ENCODE measurements at places on chromosomes 2 and 18.

DNA sequence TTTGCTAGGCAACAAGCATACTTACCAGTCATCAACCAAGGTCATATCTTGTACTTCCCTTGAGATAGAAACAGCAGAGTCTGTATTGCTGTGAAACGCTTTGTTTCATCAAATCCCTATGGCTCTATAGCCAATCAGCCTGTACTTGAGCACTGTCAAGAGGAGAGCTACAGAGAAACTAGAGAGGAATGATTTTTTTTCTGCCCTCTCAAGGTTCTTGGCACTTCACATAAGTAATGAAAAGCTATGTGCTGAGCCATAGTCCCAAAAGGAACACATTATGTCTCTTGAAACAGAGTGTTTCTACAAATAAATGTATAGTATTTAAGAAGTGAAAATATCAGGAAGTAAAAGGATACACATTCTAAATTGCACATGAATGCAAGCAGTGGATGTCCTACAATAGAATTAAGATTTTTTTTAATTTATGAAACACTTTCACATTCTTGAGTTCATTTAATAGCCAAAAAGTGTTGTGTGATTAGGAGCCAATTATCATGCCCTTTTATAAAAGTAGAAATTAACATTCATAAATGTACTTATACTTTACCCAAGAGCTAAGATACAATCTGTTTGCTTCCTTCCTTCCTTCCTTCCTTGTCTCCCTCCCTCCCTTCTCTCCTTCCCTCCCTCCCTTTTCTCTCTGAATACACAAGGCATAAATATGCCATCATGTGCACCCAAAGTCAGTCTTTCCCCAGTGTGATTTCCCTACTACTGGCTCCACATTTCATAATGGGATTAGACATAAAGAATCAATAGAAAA is 131.8 kb downstream of the CSRNP3 start:
- no peak for DNase-seq

DNA sequence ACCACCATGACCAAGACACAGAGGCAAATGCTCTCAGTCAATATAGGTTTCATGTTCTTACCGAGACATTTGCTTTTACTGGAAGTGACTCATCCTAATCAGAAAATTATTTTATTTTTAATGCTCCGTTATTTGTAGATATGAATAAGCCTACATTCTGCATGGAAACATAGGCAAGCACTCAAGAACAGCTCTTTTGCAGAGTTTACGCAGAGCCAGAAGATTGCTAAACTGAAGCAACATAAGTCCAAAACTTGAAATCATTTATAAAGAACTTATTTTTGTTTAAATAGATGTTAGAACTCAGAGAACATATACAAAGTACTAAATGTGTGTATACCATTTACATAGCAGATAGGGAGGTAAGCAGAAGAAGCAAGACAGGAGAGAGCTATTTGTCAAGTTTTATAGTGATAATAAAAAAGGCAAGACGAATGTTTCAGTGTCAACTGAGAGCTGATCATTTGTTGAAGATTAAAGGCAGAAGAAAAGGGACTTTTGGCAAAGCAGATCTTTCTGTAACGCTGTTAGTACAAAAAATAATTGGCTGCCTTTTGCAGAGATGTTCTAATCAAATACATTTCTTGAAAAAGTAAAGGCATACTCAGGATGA is 12.4 kb upstream of the PPP1R1C start:
- DNase-seq, result no peak

- peak; percentile 34 for DNase-seq
Measured at GRCh38 chr2:145906354-145906753, 1386.4 kb upstream of the ZEB2 start.

DNA sequence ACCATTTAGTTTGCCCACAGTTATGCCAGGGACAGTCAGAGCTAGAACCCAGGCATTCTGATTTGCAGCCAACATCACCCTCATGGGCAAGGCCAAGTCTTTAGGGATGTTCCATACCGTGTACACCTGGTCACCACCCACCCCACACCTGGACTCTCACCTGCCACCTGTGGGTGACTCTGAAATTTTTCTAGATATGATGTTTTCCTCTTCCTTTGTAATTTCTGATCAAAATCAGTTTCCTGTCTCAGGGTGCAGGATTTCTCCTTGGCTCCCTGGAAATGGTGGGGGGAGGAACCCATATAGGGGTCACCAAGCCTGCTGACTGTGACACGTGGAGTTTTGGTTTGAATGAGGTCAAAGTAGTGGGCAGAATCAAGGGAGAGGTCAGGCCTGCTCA is 138.2 kb downstream of the ACOXL start:
- no peak for DNase-seq

GRCh38 chr2:239459606-239460005 is 58.8 kb upstream of the HDAC4 start:
- DNase-seq, result no peak

- DNase-seq, result peak; percentile 92
Measured at GRCh38 chr2:188292348-188293239, 920 bp downstream of the GULP1 start.

GRCh38 chr2:34806396-34806795 is 1207.3 kb upstream of the FAM98A start:
- no peak for DNase-seq

DNA sequence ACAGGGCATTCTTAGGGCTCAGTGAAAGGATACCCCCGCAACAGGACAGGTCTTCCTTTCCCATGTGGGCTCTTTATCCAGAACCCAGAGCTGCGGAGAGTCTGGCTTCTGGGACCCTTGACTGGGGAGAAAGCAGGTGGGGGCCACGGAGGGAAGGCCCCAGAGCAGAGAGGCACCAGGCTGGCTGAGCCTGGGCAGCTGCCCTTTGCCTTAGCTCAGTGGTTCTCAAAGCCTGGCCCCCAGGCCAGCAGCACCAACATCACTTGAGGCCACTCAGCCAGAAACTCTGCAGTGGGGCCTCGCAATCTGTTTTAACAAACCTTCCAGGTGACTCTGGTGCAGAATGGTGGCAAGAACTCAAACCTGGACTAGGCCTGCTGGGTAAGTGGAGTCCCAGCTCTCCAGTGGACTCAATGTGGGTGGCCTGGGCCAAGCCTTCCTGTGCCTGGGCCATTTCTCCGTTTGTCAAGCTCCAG is 1.6 kb upstream of the TMEM37 start:
- DNase-seq, result no peak

- DNase-seq, result no peak
Measured at GRCh38 chr18:30763902-30764350, 278.6 kb downstream of the DSC3 start.

- DNase-seq, result no peak
Measured at GRCh38 chr2:145323512-145323911, 803.6 kb upstream of the ZEB2 start.

GRCh38 chr18:69946608-69947155 is 991 bp downstream of the CD226 start:
- DNase-seq, result no peak

DNA sequence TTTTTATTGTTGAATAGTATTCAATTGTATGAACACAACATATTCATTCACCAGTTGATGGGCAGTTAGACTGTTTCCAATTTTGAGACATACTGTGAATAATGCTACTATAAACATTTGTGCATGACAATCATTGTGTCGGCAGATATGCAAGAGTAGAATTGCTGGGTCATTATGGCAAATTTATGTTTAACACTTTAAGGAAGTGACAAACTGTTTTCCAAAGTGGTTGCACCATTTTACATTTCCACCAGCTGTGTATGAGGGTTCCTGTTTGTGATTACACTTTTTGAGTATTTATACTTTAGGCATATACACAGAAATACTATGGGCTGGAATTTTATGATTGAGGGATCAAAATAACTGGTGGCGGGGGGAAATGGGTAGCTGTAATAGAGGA is 61.2 kb downstream of the MAP4K3 start:
- no peak for DNase-seq

DNA sequence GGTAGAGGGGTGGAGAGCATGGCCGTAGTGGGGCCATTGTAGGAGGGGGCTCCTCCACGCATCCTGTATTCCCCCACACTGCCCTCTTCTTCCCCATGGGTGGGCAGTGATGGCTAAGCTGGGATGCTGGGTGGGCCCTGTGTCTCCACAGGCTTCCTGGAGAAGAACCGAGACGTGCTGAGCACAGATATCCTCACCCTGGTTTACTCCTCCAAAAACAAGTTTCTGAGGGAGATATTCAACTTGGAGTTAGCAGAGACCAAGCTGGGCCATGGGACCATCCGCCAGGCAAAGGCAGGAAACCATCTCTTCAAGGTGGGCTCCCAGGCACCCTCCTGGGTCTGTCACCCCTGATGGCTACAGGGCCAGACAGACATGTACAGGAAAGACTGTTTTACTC is 52.8 kb downstream of the MYO7B start:
- DNase-seq, result no peak

DNA sequence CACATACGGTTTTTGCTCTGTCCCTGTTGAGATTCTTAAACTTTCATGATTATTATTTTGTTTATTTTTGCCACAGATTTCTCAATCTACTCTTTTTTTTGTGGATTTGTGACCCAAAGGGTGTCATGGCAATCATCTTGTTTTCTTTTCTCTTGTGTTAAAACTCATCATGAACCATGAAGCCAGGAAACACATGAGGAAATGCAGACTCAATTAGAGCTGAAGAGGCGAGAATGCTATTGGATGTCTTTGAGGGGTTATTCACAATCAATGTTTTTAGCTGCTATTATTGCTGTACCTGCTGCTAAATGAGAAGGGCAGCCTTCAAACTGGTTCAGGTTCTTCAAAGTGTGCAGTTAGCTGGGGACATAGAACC is 99.5 kb upstream of the MMADHC start:
- DNase-seq, result no peak

- DNase-seq, result no peak
Measured at GRCh38 chr2:156536534-156536933, 100.4 kb downstream of the GPD2 start.

- no peak for DNase-seq
Measured at GRCh38 chr2:59969161-59969560, 584.3 kb downstream of the BCL11A start.

GRCh38 chr2:88489181-88489580 is 36.7 kb upstream of the FOXI3 start:
- no peak for DNase-seq

DNA sequence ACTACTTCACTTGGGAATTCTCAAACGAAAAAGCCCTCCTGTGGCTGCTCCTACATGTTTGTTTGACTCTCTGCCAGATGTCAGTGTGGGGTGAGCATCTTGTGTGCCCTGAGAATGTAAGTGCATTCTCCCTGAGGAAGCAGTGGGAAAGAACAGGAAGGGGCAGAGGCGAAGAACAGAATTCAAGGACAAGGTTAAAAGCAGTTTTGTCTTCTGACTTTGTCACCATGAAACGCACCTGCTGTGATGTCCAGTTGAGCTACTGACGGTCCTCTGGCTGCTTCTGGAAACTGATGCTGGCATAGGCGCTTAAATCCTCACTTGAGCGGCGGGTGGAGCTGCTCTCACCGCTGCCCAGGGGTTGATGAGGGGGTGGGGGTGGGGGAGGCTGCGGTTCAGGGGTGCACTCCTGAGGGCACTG is 4.9 kb downstream of the IRS1 start:
- DNase-seq, result peak; percentile 1

- no peak for DNase-seq
Measured at GRCh38 chr18:55748227-55748738, 160.3 kb upstream of the TCF4 start.

- DNase-seq, result peak; percentile 84
Measured at GRCh38 chr2:172693037-172693436, 42.6 kb upstream of the RAPGEF4 start.

- DNase-seq, result no peak
Measured at GRCh38 chr18:59665057-59666006, 31.9 kb downstream of the CCBE1 start.

DNA sequence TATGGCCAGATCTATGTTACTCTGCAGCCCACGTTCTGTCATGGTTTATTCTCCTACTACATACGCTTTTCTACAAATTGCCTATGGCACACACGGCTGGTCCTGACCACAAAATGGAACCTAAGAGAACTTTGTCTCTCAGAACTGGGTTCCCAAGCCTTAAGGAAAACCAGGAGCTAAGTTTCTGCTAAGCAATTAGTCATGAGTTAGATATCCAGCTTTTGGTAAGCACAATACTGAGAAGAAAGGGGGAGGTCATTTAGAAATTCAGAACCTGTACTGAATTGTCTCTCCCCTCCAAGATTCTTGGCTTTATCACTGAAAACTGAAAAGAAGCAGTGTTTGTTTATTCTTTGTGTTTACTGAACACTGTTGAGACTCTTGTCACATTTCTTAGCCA is 283.5 kb upstream of the TANK start:
- DNase-seq, result no peak

- peak; percentile 76 for DNase-seq
Measured at GRCh38 chr2:157876066-157876785, at the start of gene ACVR1. TSS of gene ACVR1 (minus strand) at chr2:157876330. CDS start at chr2:157799493, 76,837 bp downstream.

- DNase-seq, result no peak
Measured at GRCh38 chr2:149808556-149808955, 221.0 kb upstream of the MMADHC start.

GRCh38 chr18:55863391-55863706 is 275.4 kb upstream of the TCF4 start:
- no peak for DNase-seq

GRCh38 chr18:34993289-34993688 is 47.9 kb upstream of the MAPRE2 start:
- DNase-seq, result no peak

GRCh38 chr18:28767727-28768211 is 590.8 kb upstream of the CDH2 start:
- DNase-seq, result no peak

DNA sequence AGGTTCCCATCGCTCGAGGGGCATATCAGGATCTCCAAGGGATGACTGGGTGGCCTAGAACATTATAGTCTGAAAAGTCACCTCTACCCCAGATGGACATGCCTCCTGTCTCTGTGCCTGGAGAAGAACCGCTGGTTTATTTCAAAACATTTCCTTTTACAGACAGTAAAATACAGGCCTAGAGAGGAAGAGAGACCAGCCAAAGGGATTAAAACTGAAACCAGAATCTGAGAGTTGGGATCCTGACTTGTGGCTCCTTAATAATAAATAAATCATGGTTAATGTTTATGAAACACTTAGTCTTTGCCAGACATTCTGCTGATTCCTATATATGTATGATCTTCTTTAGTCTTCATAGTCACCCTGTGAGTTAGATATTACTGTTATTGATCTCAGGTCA is 153.7 kb downstream of the DDX1 start:
- no peak for DNase-seq

DNA sequence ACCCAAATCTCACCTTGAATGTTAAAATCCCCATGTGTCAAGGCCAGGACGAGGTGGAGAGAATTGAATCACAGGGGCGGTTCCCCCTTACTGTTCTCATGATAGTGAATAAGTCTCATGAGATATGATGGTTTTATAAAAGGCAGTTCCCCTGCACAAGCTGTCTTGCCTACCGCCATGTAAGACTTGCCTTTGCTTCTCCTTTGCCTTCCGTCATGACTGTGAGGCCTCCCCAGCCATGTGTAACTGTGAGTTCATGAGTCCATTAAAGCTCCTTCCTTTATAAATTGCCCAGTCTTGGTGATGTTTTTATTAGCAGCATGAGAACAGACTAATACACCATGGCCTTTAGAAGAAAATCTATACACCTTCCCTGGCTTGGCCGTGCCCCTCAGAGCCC is 7.4 kb upstream of the MBP start:
- DNase-seq, result no peak

DNA sequence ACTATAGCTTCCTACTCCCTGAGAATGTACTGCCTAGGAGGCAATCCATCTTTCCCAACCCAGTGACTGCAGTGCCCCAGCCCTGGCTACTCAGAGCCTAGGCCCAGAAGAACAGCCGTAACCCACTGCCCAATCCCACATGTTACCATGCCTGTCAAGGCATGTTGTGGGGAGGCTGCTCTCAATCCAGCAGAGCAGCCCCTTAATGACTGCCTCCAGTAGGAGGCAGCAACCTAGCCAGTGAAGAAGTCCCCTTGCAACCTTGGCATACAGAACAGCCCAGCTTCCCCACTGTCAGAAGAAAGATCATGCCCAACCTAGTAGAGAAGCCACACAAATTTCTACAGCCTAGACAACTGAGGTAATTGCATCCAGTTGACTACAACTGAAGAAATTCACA is 44.2 kb upstream of the CDH7 start:
- DNase-seq, result no peak
